KG1 (cell line): ENCODE measurements at places on chromosomes 2 and 18.

GRCh38 chr18:35861367-35862118, 110.9 kb upstream of the RMP24 start:
- DNase-seq: no peak

- DNase-seq: no peak
Measured at GRCh38 chr2:238162846-238163441, 4.2 kb downstream of the ERFE start.

DNA sequence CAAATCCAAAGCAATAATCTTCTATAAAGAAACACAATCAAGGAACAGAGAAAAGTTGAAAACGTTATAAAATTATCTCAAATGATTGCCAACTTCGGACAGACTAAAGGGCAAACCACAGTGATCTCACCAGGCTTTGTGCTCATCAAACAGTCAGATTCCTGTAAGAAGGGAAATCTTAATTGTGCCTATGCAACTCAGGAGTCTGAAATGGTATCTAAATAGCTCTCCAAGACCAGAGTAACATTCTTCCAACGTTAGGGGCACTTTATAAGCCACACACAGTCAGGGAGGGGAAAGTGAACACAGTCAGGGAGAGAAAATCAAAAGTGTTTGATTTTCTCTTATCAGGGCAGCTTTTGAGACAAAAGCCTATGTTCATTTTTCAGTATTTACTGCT, 29.4 kb downstream of the PLEKHM3 start:
- DNase-seq: no peak

- DNase-seq: no peak
Measured at GRCh38 chr2:135960656-135961551, 24.5 kb downstream of the DARS1 start.

DNA sequence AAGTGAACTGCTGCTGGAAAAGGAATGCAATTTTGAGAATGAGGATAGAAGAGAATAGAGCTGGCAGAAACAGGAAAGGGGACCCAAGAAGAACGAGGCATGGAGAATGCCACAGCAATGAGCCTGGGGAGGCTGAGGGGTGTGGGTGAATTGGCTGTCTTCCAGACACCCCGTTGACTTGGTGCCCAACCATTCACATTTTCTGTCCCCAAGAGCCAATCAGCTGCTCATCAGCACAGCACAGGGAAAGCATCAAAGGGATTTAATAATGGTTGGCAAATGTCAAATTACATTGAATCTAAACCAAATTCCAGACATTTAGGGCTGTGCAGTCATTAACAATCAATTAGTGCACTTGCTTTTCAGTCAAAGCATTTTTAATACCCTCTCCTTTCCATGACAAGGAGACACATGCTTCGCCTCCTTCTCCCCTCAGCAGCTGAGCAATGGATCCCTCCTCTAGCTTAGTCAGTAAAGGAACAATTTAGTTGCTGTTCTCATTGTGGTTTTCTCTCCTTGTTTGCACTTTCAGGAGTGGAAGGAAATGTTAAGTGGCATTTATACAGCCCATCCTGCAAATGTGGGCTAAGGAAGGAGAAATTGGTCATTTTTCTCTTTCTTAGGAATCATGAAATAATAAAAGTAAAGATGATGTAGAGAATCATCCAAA, 98.8 kb downstream of the KLF7 start:
- no peak for DNase-seq

GRCh38 chr2:53087874-53088461, 679.6 kb upstream of the CHAC2 start:
- no peak for DNase-seq

DNA sequence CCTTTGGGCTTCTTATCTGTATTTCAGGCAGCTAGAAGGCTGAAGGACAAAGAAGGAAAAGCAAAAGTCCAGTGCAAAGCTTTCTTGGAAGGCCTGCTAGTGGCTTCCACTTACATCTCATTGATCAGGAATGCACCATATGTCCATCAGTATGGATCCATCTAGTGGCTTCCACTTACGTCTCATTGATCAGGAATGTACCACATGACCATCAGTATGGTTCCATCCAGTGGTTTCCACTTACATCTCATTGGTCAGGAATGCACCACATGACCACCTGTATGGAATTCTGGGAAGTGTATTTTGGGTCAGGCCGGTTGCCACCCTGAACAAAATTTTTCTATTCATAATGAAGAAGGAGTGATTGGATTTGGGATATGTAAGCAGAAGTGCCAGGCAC, 70.6 kb downstream of the LYPD6 start:
- DNase-seq: no peak

DNA sequence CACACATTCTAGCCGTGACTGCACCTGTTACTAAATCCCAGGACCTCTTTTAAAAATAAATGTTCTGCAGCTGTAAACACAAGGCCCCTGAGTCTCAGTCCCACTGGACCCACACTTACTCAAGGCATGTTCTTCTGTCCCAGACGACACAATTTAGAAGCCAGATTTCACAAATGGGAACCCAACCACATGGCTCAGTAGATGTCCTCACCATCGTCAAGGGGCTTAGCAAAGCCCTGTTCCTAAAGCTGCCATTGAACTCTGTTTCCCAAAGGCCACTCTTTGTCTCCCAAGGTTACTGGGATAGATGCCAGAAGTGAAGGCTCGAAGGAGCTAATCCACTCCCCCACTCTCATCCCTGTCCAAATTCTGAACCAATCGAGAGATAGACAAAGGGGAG, 301.0 kb downstream of the GALR1 start:
- no peak for DNase-seq

DNA sequence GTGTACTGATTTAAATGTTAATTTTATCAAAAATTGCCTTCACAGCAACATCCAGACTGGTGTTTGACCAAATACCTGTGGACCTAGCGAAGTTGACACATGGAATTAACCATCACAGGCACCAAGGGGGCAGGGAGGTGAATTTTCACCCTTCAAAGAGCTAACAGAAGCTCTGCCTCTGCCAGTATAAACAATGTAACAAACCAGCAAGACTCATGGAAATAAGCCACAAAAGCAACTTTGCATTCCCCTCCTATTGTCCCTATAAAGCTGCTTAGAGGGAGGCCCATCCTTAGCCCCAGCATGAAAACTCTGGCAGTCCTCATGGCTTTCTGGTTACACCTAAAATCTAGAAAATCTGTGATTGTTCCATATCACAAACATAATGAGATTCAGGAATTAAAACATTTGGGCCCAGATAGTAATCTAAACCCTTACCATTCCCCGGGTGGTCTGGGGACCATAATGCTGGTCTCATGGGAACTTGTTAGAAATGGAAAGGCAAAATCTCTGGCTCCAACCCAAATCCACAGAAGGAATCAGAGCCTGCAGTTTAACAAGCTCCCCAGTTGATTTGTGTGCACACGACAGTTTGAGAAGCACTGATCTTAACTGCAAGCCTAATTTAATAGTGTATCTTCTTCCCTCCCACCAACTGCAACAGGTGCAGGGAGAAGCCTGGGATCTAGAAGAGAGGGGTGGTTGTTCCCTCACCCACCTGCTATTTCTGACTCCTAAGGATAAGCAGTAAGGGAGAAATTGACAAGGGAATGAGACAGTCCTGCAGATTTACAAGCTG, 23.1 kb downstream of the SERPINB11 start:
- DNase-seq: no peak

DNA sequence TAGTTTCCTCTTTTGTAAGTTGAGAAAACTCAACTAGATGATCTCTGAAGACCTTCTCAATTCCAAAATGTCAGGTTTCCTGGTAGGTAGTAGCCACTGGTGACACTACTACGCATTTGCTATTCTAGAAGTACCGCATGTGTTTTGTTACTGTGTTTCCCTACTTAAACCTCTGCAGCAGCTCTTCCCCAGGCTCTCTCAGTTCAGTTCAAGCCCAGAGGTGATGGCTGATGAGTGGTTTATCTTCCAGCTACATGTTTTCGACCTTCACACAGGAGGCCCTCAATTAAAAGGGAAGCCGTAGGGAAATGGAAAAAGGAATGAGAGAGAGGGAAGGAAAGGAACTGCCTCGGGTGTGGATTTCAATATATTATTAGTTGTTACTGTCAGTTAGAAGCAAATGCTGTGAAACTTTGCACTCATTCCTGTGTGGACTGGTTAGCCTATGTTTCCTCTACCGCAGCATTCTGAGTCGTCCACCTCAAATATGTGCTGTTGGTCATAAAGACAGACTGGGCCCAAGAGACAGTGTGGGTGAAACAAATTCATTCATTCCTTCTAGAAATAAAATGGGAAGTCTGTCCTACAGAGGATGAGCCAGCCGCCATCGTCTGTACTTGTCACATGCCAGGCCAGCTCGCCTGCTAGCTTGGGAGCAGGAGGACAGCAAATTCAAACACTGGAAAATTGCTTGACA, 455.2 kb upstream of the RAB12 start:
- DNase-seq: no peak

- DNase-seq: no peak
Measured at GRCh38 chr2:73963385-73964120, 21.2 kb upstream of the TET3 start.

DNA sequence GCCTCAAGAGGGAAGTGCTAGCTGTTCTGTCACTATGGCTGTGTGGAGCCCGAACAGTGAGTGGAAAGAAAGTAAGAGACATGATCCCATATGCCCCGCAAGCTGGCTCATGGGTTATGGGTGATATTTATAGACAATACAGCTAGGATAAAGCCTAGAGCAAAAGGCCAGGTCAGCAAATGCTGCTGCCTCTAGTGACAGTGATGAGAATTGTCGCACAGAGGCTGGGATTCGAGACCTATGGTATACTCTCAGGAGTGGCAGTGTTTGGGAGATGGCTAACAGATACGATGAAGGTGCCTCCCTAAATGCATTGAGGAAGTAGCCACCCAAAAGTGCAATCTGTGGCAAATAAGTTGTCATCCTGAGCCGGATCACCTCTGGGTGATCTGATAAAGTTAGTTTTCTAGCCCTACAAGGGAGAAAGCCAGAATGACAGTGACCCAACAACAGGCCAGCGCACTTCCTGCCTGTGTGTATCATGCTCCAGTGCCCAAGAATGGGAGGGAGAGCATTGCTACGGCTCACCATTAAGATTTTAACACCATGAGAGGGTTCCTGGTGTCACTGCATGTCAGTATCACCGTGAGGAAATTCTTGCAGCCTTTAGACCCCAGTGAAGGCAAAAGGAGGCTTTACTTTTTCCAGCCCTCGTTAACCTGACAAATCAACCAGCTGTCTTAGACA, 92.2 kb upstream of the TGFA start:
- DNase-seq: no peak

DNA sequence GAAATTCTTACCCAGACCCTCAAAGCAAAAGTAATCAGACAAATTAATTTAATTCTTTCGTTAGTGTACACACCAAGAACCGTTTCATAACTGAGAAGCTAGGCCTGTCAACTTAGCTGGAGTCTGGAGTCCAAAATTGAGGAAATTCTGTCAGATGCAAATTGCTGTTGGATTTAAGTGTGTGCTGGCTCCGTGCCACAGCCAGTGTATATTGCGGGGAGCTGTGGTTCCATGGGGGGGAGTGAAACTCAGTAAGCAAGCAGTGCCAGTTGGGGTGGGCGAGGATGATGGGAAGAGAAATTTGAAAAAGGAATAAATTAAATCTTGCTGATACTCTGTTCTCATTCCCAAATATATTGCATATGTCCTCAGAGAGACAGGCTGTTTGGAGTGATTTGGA, 4.0 kb downstream of the ARPC2 start:
- DNase-seq: no peak

- DNase-seq: no peak
Measured at GRCh38 chr2:195595825-195596224, 61.2 kb upstream of the SLC39A10 start.
